ENCODE measurements at places on chromosomes 1 and 21.

GRCh38 chr21:39180429-39181019 is 2.7 kb downstream of the PSMG1 start:
- no peak for DNase-seq

DNA sequence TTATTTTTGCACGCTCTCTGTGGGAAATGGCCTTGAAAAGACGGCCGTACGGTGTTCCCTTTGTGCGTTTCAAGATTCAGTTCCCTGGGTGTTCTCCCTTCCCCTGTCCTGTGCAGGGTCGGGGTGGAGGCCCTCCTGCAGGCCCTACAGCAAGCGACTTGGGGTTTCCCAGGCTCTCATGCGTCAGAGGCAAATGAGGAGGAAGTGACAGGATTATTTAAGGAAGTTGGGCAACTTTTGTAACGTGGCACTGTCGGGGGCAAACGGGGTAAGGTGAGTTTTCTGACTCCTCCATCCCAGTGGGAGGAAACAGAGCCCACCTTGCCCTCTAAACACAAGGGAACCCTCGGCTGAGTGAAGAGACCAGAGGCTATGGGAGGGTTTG is 16.1 kb upstream of the AJAP1 start:
- no peak for DNase-seq

DNA sequence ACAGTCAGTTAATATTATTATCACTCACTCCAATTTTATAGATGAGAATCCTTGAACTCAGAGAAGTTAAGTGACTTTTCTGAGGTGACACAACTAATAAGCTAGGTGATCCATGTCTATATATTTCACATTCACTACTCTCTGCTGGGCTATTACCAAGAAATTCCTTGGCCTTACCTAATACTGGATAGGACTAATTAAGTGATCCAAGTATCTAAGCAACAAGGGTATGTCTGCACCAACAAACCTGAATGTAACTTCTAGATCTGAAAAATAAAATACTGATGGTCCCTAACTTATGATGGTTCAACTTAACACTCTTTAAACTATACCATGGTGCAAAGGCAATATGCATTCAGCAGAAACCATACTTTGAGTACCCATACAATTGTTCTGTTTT is 14.8 kb upstream of the CASQ2 start:
- no peak for DNase-seq

GRCh38 chr1:97898948-97899347 is 21.9 kb downstream of the DPYD start:
- DNase-seq: no peak

GRCh38 chr1:8870616-8871538 is 7.6 kb downstream of the ENO1 start:
- DNase-seq: no peak

DNA sequence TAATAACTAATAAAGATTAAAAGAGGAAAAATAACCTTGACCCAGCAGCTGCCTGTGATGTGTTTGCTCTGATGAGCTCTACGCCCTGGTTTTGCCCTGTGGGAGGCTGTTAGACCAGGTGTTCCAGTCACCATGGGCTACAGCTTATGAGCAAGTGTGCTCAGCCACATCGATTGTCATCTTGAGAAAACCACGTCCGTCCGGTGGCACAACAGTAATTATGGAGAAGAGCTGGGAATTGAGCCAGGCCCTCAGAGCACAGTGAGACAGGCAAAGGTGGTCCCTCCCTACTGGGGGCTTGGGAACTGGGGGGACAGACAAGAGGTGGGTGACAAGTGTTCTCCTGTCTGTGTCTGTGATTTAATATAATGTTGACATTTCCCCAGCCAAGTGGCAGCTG is 420.5 kb downstream of the MATN1 start:
- DNase-seq: no peak

GRCh38 chr21:33350676-33351075 is 25.9 kb downstream of the IFNAR1 start:
- no peak for DNase-seq

- DNase-seq: no peak
Measured at GRCh38 chr1:154720328-154721297, 112.6 kb upstream of the ADAR start.

GRCh38 chr1:3454811-3455618 is 550 bp downstream of the ARHGEF16 start:
- DNase-seq: no peak

GRCh38 chr1:155880251-155880650 is 20.9 kb downstream of the SYT11 start:
- no peak for DNase-seq

- no peak for DNase-seq
Measured at GRCh38 chr1:19676438-19676922, 11.8 kb downstream of the HTR6 start.

DNA sequence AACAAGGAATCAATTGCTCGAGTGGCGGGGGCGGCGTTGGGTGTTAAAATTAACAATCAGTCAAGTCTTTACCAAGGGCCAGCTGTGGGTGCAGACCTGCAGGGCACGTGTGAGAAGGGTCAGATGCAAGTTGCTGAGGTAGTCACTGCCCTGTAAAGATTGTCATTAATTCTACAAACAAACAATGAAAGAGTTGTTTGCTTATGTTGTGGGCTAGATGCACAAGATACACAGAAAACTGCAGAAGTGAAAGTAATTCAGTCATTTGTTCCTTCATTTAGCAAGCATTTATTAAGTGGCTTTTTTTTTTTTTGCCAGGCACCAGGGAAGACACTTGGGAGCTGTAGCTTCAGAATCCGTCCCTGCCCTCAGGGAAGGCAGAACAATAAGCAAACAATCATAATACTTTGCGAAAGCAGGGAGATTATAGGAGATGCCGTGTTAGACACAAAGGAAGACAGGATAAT is 79.5 kb downstream of the NR5A2 start:
- DNase-seq: no peak

- DNase-seq: no peak
Measured at GRCh38 chr1:212643877-212644276, 35.3 kb downstream of the ATF3 start.

DNA sequence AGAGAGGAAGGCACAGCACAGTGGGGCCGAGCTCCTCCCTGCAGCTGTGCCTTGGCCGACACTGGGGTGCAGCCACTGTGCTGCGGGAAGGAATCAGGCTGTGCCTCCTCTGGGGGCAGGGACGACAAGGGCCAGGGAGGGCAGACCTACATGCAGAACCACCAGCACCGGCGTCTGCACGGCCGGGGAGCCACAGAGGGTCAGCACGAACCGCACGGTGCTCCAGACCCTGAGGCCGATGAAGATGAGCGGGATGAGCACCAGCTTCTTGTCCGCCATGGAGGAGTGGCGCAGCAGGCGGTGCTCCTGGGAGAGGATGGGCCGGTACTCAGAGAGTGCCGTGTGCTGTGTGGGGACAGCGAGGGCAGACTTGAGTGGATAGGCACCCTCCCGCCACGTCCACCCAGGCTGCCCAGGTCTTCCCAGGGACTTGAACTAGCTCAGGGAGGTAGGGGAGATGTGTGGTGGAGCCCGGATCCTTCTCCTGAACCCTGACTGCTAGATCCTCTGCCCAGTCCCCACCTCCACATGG is 23.5 kb downstream of the GPR157 start:
- DNase-seq: no peak

- no peak for DNase-seq
Measured at GRCh38 chr1:193631306-193631705, 444.9 kb upstream of the B3GALT2 start.

- no peak for DNase-seq
Measured at GRCh38 chr1:17207540-17207939, 2.6 kb downstream of the PADI1 start.

DNA sequence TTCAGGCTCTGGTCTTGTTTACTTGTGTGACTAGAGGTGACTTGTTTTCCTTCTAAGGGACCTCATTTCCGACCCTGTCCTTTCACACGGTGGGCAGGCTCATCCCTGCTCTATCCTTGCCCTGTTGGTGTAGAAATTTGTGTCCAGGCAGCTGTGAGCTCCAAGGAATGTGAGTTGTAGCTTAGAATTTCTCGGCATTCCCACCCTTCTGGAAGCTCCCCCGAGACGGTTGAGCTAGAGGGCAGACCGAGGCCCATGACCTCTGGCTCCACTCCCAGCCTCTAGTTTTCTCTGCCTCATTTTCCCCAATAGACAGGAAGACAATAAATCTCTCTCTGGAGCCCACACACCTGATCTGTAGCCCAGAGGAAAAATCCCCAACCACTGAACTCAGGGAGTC is 100.9 kb downstream of the NAV1 start:
- no peak for DNase-seq

- no peak for DNase-seq
Measured at GRCh38 chr1:101389547-101389929, 152.7 kb downstream of the S1PR1 start.

DNA sequence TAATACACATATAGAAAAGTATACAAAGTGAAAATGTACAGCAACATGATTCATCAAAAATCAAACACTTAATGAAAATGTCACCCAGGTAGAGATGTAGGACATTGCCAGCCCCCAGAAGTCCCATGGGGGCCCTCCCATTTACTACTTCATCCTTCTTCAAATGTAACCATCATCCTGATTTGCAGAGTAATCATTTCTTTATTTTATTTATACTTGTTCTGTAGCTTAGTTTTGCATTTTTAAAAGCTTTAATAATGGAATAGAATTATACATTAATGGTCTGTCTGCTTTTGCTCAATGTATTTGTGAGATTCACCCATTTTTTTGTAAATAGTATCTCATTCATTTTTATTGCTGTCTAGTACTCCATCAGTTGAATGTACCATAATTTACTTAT is 96.8 kb upstream of the CD55 start:
- no peak for DNase-seq

- DNase-seq: no peak
Measured at GRCh38 chr1:236812334-236813030, 17.4 kb downstream of the MTR start.

- DNase-seq: no peak
Measured at GRCh38 chr1:118337346-118337745, 152.3 kb upstream of the SPAG17 start.

DNA sequence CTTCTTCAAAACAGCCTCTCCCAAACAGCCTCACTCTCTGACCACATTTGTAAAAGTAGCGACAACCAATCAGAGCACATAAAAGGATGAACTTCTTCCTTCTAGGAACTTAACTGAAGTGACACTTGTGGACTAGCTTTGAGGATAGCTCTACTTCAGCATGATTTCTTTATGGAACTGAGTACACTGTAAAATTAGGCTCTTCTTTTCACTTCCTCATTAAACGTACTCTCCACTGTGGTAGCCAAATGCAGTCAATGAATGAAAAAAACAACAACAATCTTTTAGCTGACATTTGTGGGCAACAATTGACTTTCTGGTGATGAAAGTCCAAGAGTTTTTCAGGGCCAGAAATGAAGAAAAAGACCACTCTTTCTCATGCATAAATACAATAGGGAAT is 9.6 kb downstream of the LRRC53 start:
- no peak for DNase-seq

GRCh38 chr21:29091033-29091432 is 17.6 kb upstream of the CCT8 start:
- no peak for DNase-seq

DNA sequence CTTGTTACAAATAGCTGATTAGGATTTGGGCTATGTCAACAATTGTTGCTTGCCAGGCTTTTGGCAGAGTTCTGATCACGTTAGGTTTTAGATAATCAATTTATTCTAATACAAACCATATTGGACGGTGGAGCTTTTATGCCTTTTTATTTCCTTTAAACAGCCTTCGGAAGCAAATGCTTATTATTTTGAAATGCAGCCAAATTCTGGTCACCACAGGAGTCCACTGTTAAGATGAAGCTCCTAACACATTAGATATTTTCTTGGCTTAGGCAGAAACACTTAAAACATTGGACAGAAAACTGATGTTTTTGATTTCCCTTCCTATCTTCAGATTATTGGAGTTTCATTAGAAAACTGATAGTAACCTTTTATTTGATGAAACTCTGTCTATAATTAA is 82.9 kb downstream of the CENPF start:
- no peak for DNase-seq

- DNase-seq: no peak
Measured at GRCh38 chr1:20279509-20279908, 11.2 kb upstream of the VWA5B1 start.

DNA sequence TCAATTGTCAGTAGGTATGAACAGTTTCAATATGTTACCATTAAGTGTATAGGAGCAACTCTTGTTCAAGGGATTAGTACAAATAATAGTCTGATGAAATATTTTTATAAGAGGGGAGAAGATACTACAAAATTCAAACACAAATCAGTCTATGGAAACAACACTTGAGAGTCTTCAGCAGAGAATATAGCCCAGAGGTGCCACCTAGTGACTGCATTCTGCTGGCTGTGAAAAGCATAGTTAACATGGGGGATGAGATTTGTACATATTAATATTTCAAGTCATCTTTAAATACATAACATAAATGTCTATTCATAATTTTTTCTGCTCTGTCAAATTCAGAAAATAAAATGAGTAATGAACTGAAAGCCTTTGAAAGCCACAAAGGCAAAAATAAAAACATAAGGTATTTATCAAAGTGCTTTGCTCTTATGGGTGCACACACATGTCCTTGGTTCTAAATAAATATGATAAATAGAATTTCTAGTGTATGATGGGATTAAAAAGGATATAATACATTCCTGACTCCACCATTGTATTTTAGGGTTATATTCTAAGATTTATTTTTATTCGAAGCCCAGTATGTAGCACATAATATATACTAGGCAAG is 440.9 kb upstream of the ZRANB2 start:
- DNase-seq: no peak

- no peak for DNase-seq
Measured at GRCh38 chr1:75136921-75137641, 2.9 kb downstream of the LHX8 start.

DNA sequence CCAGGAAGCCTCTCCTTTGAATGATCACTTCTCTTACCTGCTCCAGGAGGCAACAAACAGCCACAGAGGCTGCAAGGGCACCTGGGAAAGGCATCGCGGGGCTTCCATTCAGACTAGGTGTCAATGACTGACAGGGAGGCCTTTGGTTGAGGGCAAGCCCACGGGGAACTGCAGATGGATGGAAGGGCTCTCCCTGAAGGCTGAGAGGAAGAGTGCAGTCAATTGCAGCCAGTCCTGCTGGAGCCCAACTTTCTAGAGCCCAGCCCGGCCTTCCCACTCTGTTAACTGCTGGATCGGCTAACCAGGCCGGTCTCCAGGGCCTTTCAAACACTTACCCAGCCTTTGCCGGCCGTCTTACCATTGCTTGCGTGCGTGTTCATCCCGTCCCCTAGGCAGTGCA is 89.3 kb downstream of the LACTBL1 start:
- DNase-seq: no peak

- DNase-seq: no peak
Measured at GRCh38 chr1:66090859-66091457, 298.3 kb downstream of the PDE4B start.

DNA sequence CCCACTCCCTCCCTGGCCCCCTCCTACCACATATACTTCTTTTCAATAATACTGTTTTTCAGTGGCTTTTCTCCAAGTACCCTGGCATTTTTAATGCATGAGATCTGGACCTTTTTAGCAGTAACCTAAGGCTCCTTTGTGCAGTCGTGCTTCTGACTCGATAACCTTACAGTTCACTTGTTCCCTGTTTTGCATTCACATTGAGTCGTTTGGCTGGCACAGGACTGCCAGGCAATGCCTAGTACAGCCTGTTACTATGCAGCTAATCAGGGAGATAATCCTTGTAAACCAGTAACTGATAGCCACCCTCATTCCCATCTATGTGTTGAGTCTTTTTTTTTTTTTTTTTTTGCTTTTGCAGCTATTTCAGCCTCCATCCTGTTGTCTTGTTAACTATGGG is 3.7 kb downstream of the ATP1B1 start:
- DNase-seq: no peak

GRCh38 chr1:63640633-63641567 is 47.7 kb downstream of the PGM1 start:
- no peak for DNase-seq
